Activated T-helper 2 cell treated with anti-CD3 and anti-CD28 coated beads, Interferon-gamma antibody, Interleukin-2, Interleukin-4, amounts not matched to agents 10 μg/mL and 5 μg/mL and 100 μg/mL, durations not matched to agents 14 hours and 24 hours and 36 hours (primary cell): ENCODE measurements at places on chromosomes 13 and 19.

DNA sequence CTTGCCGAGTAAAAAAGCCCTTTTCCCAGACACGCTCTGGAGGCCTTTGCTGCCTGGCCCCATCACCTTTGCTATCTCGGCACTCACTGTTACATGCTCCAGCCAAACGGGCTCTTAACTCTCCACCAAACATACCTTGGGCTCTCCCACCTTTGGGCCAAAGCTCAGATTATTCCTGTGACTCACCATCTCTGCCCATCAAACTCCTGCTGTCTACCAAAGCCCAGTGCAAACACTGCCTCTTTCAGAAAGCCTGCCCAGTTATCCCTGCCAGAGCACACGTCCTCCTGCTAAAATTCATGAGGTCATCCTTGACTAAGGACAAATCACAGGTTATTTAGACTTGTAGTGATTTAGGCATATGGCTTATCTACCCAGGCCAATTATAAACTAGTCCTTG is 48.1 kb upstream of the SERPINE3 start:
- no peak for DNase-seq

- DNase-seq: no peak
These were observed 4.6 kb downstream of the AXL start for GRCh38 chr19:41223431-41224234.

- no peak for DNase-seq
These were observed 12.5 kb downstream of the MEIS3 start for GRCh38 chr19:47406711-47407416.

DNA sequence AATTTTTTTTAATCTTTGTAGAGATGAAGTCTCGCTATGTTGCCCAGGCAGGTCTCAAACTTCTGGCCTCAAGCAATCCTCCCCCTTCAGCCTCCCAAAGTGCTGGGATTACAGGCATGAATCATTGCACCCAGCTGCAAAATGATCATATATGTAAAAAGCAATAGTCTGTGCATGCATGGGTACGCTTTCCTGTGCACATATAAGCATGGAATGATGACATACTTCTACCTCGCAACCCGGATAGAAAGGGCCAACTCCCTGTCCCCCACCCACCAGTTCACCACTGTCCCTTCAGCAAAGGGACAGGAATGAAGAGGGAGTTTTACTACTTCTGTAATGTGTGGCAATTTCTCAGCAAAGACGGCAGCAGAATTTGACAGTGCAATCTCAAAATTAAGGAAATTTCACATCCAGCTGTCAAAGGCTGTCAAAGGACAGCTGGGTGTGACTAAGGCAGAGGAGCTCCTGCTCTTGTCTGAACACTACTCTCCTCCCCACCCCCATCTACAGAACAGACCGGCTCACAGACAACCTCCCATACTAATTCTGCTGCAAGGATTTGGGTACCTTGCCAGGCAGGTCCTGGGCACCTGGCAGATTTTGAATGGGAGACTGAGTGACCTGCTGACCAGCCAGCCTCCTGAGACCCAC is 95.6 kb downstream of the TSHZ3 start:
- DNase-seq: no peak

DNA sequence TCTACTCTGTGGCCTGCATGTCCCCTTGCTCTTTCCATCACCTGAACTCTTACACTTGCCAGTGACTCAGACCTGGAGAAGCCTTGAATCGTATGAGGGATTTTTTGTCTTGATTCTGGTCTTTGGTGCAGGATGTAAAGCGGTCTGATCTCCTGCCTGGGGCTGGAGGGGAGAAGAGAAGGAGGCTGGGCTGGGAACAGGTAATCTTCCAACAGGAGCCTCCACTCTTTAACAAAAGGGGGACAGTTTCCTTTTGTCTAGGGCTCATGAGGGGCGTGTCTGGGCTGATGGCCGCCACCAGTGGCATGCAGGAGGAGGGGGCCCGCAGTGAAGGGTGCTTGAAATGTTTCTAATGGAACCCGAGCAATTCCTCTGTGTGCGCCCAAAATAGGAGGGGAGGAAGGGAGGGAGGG is 24.7 kb downstream of the NFIX start:
- no peak for DNase-seq

DNA sequence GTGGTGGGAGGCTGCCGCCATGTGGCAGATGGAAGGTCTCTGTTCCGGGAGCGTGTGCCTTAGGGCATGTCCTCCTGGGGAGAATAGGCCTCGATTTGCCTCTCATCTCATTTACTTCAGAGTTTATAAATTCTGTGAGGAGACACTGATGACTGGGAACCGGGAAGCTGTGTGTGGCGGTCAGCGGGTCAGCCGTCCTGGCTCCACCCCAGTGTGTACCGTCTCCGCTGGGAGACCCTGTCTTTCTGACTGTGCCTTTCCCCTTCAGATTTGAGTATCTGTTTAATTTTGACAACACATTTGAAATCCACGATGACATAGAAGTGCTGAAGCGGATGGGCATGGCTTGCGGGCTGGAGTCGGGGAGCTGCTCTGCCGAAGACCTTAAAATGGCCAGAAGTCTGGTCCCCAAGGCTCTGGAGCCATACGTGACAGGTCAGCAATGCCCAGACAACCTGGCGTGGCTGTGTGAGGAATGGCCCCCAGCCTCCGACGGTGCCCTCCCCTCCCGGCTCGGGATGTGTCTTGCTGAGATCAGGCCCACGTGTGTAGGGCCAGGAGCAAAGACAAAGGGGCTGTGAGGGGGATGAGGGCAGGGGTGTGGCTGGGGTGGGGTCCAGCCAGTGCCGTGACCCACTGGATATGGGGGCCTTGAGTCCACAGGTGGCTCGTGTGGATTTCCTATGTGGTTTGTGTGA is 21.6 kb downstream of the ATP4B start:
- no peak for DNase-seq

DNA sequence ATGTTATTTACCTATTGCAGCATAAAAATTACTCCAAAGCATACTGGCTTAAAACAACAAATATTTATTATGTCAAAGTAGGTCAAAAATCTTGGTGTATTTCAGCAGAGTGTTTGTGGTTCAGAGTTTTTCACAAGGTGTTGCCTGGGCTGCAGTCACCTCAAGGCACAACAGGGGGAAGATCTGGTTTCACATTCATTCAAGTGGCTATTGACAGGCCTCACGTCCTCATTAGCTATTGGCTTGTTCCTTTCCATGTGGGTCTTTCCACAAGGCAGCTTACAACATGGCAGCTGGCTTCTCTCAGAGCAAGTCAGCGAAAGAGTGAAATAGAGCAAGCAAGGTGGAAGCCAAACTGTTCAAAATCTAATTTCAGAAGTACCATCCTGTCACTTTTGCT is 602.9 kb downstream of the OLFM4 start:
- DNase-seq: no peak
